ENCODE measurements at places on chromosomes 5 and 9.

DNA sequence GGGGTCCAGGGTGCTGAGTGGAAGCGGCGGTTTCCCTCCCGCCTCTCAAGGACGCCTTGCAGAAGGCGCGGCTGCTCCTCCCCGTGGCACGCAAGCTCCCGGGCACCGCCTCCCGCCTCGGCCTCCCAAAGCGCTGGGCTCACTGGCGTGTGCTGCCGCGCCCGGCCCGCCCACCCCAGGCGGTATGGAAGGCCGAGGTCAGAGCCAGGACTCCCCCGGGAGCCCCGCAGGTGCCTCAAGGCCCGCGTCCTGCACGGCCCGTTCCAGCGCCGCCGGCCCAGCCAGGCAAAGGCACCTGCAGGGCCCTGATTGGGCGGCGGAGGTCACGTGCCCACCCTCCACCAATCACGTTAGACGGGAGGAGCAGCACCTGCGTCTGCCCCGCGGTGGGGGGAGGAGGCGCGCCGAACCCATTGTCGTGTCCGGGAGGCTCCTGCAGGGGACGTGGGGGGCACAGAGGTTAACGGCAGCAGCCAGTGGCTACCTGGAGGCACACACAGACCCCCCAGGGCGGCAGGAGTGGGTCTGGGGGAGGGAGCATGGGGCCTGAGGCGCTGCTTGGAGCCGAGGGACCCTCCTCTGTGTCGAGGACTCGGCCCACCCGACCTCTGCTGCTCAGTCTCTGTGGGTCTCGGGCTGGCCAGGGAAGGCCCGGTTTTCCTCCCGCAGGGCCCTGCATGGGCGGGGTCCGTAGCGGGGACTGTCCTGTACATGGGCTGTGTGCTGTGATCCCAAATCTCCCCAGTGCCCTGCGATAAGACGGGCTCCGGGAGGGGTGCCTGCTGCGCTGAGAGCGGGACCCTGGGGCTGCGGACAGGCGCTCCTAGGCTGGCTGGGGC is 2.0 kb upstream of the LCN12 start:
- peak; percentile 92 for DNase-seq

DNA sequence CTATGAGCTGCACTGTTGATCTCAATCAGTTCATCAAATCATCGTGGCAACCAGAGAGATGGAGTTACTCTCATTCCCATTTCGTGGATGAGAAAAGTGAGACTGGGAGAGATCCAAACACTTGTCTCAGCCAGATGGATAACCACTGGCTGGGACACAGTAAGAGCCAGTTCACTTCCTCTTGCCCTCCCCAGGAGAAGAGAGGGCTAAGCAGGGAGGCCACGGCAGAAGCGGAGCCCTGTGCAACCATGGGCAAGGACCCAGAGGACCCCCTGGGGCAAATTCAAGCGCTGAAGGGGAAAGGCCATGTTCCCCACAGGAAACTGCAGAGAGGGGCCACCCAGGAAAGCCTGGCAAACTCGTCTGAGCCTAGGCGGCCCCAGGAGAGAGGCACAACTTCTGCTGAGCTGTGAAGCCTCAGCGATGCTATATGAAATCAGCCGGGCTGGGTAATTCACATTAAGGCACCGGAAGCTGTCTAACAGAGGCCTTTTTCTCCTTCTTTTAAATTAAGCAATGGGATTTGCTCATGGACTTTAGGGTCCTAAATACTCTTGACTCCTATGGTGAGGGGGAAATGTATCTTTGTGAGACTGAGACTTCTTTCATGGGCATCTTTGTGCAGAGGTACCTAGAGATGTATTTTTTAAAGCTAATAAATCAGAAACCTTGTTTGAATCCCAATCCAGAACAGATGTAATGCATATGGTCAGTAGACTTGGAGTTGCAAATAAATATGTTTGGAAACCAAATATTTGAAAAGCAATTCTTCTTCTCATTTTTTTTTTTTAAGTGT is 137.1 kb upstream of the SMIM23 start:
- DNase-seq: no peak

DNA sequence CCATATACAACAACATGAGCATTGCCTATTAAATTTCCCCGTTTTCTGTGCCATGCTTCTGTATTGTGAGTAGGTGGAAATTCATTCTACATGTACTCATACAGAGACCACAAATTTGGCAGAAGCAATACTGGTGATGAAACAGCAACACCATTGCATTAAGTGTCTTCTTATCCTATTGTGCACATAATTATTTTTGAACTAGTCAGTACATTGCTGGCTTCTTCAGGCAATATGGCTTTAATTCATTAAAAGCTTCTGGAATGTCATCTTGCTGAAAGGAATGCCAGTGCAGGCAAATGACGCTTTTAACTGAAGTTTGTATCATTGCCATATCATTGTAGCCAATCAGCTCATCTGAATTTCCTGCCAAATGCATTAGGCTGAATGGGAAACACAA is 82.6 kb downstream of the KIAA1958 start:
- DNase-seq: no peak

DNA sequence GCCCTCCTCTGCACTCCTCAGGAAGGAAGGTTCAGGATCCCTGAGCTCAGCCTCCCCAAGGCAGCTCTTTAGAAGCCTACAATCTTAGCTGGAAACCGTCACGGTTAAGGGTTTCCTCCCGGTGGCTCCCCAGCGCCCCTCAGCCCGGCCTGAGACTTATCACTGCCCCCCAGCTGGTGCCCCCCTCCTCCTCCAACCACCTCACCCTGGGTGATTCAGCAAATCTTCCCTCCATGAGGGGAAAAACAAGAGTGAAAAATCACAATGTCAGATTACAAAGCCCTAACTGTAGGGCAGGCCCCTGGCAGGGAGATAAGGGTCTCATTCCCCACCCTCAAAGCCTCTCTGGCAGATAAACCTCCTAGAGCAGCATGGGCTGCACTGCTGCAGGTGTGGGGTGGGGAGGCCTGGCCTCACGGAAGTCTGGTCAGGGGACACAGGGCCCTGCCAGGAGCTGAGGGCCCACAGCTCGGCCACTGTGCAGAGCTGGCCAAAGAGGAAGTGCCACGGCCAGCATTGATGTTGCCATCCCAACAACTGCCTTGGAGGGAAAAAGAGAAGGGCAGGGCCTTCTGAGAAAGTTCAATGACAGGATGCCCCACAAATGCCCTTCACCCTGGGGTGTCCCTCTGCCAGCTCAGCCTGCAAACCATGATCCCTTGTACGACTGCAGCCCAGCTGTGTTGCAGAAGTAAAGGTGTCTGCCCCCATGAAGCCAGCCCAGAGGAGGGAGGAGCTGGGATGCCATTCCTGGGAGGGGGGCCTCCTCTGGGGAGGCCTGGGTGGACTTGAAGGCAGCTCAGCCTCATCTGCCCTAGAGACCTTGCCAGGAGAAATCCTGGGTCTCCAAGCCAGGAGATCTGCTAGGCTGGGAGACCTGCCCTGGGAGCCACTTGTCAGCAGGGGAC is 25.9 kb downstream of the GFI1B start:
- no peak for DNase-seq

- DNase-seq: no peak
These were observed 922 bp downstream of the LMX1B start for GRCh38 chr9:126614455-126615244.

DNA sequence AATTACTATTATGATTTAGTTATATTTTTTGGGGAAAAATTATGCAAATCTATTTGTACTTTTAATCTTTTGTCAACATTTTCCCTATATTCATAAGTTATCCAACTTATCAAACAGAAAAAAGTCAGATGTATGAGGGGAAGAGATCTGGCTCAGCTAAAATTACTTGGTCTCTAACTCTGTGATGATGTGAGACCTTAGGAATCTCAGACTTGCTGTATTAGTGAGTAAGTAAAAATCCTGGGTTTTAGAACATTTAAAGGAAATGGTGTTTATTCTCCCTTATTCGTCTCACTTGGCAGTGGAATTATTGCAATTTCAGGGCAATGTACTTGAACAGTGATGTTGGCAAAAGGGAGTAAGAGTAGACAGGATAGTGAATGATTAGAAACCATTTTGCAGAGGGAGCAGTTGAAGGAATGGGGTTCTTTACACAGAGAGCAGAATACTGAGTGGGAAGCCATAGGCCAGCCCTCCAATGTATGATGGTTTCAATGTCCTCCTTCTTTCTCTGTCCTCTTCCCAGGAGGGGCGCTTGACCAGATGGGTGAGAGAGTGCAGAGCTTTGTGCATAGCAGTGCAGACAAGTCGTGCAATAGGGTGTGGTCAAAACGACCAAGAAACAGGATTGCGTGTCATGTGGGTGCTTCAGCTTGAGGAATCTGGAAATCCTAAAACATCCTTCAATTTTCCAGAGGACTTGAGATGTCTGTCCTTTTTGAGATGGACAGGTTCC is 91.7 kb downstream of the TENT4A start:
- DNase-seq: peak; percentile 38

GRCh38 chr5:55313870-55314617 is 6.3 kb downstream of the MTREX start:
- DNase-seq: no peak

DNA sequence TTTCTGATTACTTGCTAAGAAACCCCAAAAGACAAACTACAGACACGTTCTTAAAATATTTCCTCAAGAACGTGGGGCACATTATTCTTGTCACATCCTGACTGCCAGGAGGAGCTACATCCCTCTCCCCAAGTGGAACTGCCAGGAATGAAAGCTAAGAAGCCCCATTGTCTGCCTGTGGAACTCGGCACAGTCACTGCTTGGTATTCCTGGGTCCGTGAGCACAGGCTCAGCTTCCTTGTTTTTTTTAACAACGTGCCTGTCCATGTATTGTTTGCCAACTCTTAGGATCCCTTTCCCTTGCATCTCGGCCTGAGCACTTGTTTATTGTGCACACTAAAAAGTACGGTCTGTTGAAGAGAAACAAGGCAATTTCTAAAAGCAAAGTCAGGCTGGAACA is 47.0 kb upstream of the SELENOP start:
- peak; percentile 20 for DNase-seq

- DNase-seq: no peak
These were observed 73.0 kb downstream of the RASEF start for GRCh38 chr9:82989929-82990328.

GRCh38 chr5:522899-523440 is 1.3 kb downstream of the SLC9A3 start:
- no peak for DNase-seq

- no peak for DNase-seq
These were observed 291.2 kb upstream of the DMRT1 start for GRCh38 chr9:550333-550732.

GRCh38 chr9:123551734-123552133 is 195.7 kb downstream of the CRB2 start:
- peak; percentile 18 for DNase-seq

DNA sequence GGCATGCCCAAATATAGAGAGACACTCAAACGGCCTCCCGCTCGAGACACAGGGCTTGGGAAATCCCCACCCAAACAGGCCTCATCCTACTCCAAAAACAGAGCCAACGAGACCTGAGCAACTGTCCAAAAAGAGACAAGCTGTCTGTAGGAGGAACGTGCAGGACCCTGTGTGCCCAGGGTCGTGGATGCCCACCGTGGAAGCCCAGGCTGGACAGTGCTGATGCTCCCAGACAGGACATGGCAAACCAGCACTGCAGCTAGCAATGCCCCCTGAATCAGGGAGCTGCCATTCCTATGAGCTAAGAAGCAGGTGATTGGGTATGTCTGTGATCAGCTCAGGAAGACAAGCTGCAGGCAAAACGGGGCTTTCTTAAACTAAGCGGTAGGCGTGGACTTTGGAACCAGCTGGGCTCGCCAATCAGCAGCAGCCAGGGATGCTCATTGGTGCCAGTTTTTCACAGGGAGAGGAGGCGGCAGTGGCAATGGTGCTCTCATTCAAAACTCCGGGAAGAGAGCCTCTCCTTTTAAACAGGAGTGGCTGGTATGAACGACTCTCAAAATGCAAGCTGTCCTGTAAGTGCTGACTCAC is 113.1 kb upstream of the IRX2 start:
- DNase-seq: peak; percentile 3

DNA sequence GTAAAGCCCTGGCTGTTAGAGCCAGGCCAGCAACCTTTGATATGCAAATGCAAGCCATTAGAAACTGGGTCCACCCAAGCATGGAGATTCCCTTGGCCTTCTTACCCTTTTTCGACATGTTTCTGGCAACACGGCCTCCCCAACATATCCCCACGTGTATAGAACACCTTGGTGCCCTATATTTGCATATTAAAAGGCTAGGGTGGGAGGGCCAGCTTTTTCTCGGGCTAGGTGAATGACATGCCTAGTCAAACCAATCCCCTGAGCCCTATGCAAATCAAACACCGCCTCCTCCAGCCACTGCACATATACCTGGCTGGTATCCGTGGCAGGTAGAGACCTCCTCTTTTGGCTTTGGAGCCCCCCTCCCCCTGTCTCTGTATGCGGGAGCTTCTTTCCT is 55.6 kb upstream of the ZFR start:
- no peak for DNase-seq

DNA sequence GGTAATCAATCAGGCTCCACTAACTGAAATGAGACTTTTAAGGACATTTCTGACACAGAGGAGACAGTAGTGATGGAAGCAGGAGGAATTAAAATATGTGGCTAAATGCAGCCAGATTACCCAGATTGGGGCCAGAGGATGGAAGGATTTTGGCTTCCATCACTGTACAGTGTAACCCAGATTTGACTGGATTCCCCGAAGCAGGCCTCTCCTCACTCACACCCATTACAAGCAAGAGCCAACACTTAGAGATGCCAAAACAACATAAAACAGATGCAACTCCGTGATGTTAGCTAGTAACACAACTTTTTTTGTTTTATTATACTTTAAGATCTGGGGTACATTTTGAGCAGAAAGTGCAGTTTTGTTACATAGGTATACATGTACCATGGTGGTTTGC is 17.6 kb downstream of the TEK start:
- peak; percentile 95 for DNase-seq

DNA sequence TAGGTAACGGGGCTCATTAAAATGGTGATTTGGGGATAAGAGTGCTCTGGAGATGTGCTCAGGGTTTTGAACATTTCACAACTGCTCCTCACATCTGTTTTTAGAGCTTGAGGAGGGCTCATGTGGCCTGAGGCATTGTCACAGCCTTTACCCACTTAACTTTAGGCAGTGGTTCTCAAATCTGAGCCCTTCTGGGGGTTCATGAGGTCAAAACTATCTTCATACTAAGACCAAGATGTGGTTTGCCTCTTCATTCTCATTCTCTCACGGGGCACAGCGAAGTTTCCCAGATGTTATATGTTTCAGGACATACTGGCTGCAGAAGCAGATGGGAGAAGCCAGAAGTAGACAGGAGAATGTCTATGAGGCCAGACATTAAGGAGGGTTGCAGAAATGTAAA is 38.4 kb downstream of the STXBP1 start:
- DNase-seq: peak; percentile 50

GRCh38 chr9:122221183-122221811 is 7.5 kb downstream of the LHX6 start:
- peak; percentile 47 for DNase-seq
